Karpas-422 (cell line): ENCODE measurements at places on chromosomes 12 and 14.
A peak's percentile ranks its signal among the peaks of the same experiment; 100 is the strongest.

GRCh38 chr12:9872742-9873141 lies 3.6 kb upstream of the CLEC2B start:
- no peak for DNase-seq

DNA sequence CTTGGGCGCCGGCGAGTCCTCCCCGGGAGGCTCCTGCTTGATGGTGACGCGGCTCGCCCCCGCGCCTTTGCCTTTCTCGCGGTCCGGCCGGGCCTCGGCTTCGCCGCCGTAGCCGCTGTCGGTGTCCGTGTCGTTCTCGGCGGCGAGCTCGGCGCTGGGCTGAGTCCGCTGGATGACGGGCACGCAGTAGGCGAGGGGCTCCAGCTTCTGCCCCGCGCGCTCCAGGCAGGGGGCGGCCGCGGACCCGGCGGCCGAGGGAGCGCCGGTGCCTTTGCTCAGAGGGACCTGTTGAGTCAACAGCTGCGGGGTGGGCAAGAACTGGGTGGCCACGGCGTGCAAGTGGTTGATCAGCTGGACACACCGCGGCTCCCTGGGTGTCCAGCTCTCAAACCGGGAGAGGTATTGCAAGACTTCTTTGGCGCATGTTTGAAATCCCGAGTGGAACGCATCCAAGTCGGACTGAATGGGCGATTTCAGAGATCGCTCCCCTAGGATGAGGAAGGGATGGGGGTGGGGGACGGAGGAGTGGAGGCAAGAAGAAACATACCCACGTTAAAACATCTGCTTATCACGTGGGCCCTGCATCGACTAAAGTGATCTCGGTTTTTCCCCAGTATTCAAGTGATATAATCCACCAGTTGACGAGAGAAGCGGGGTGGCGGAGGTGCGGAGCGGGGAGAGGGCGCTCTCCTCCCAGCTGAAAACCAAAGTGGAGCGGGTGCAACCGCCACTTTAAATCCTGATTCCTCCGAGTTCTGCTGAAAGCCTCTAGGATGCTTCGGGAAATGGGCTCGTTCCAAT lies 2.0 kb downstream of the BHLHE41 start:
- no peak for DNase-seq

GRCh38 chr14:59200195-59200594 lies 11.7 kb downstream of the DAAM1 start:
- no peak for DNase-seq

- DNase-seq = no peak
These were observed 305.9 kb upstream of the AMIGO2 start for GRCh38 chr12:47385653-47386052.

DNA sequence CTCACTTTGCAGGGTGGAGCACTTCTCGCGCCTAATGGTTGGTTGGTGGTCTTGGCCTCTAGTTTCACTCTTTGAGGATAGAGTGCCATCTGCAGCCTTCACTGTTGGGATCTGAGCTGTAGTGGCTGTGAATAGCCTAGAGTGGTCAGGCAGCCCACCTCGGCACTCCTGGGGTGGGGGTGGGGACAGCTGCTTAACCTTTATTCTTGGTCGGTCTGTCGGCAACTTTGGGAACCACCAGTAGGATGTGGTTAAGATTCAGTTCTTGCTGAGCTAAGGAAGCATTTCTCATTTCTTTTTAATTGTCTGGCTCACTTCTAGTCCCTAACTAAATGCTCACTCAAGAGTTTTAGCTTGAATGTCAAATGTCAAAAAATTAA lies 21.1 kb downstream of the TMBIM6 start:
- DNase-seq = no peak

- no peak for DNase-seq
These were observed 1180.6 kb downstream of the VRK1 start for GRCh38 chr14:97977651-97978261.

- DNase-seq = peak; percentile 69
These were observed 88.4 kb upstream of the DYNC1H1 start for GRCh38 chr14:101875727-101876554.

DNA sequence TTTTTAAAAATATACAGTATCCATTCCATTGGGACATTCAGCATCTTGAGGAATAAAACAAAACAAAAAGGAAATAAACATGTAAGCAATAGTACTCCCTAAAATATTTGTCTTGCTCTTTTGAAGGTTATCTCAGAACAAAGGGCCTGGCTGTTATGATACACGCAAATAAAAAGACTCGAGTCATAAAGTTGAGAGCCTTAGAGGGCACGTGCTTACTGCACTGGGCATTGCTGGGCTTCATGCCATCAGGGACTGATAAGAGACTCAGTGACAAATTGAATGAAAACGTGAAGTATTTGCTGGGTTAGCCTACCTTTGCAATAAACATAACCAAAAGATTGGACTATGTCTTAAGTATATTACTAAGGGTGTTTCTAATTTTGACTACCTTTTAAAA lies 118.9 kb downstream of the SLC35F4 start:
- DNase-seq = no peak

GRCh38 chr12:76915361-76916169 lies 36.7 kb upstream of the CSRP2 start:
- DNase-seq = no peak

DNA sequence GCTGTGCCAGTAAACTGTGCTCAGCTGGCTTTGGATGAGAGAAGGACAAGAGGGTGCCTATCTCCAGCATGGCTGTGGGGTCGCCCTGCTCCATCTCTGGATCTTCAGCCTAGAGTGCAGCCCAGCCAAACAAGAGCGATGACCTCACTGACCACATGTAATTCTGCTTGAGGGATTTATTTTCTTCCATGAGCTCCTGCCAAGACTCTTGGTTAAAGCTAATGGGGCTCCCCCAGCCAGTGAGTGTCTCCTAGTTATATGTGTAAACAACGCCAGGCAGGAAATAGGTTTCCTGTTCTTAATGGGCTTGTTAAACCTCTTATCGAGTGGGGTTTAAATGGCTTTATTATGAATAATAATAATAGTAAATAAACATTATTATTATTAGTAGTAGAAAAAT lies 397.2 kb downstream of the NRXN3 start:
- no peak for DNase-seq

- peak; percentile 80 for DNase-seq
These were observed 554 bp upstream of the TSPAN31 start for GRCh38 chr12:57744194-57744776.

- peak; percentile 95 for DNase-seq
These were observed at the start of gene GLTP for GRCh38 chr12:109880043-109880931. Gene GLTP, minus strand, starts transcription at chr12:109880541. Its CDS starts 167 bp downstream, at chr12:109880374.

GRCh38 chr12:127310548-127310947 lies 956.4 kb upstream of the TMEM132C start:
- no peak for DNase-seq

DNA sequence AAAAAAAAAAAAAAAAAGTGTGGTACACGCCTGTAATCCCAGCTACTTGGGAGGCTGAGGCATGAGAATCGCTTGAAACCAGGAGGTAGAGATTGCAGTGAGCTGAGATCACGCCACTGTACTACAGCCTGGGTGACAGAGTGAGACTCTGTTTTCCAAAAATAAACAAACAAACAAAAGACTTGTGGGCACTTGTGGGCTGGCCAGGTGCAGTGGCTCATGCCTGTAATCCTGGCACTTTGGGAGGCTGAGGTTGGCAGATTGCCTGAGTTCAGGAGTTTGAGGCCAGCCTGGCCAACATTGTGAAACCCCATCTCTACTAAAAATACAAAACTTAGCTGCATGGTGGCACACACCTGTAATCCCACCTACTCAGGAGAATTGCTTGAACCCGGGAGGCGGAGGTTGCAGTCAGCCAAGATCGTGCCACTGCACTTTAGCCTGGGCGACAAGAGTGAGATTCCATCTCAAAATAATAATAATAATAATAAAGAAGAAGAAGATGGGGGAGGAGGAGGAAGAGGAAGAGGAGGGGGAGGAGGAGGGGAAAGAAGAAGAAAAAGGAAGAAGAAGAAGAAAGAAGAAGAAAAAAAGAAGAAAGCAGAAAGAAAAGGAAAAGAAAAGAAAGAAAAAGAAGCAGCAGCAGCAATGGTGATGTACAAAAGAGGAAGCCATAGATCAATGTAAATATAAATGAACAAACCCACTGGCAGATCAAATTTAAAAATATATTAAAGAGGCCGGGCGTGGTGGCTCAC lies 27.9 kb upstream of the CCNT1 start:
- DNase-seq = no peak

- no peak for DNase-seq
These were observed 11.1 kb downstream of the GALNT16 start for GRCh38 chr14:69270795-69271708.

DNA sequence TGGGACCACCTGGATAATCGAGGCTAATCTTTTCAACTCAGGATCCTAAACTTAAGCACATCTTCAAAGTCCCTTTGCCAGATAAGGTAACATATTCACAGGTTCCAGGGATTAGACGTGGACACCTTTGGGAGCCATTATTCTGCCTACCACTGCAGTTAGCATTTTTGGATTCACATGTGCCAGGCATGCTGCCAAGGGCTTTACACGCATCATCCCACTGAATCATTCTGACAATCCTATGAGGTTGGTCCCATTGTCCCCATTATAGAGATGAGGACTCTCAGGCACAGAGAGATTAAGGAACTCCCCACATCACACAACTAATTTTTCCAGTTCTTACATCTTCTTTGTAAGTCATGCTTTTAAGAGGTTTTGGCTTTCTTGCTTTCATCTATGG lies 34.5 kb downstream of the RTN1 start:
- no peak for DNase-seq

DNA sequence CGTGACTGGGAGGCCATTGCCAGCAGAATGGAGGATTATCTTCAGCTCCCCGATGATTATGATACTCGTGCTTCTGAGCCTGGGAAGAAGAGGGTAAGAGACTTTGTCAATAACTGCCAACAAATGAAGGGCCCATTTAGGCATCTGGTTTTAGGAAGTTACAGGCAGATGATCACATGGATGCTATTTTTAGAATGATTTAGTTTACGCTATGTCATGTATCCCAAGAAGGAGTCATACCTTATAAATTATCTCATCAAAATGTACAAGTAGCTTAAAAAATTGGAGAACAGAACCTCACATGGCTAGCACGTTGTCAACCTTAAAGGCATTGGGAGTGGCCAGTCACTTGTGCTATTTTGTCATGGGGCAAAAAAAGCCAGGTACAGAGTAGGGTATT lies 46.7 kb downstream of the PROX2 start:
- no peak for DNase-seq

DNA sequence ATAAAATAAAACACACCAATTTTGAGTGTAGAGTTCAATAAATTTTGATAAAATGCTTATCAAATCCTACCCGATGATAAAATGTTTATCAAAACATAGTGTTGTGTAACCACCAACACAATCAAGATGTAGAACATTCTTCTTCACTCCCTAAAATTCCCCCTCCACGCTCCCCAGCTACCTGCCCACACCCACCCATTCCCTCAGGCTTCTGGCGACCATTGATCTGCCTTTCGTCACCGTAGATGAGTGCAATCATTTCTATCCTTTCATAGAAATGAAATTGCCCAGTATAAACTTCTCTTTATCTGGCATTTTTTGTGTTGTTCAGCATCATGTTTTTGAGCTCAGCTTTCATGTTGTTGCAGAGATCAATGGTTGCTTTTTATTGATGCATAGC lies 90.7 kb upstream of the TBX3 start:
- DNase-seq = no peak

GRCh38 chr14:101961011-101961721 lies 3.2 kb upstream of the DYNC1H1 start:
- peak; percentile 95 for DNase-seq

GRCh38 chr12:100901266-100901665 lies 106.7 kb downstream of the ANO4 start:
- no peak for DNase-seq

GRCh38 chr12:15597125-15597830 lies 191.9 kb downstream of the EPS8 start:
- DNase-seq = no peak

DNA sequence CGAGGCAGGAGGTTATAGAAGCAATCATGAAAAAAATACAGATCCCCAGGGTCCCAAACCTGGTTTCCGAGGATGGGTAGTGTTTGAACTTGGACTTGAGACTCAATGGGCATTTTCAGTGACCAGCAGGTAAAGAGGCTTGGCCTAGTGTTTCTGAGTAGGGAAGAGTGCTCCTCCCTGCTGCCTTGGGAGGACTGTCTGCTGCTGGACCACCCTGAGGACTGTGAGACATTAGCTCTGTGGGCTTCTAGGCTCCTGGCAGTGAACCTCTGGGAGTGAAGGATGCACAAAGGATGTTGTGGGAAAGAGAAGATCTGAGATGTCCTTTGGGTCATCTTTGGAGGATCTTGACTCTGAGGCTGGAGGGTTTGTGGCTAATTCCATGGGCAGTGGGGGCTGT lies 30.5 kb downstream of the ANKRD9 start:
- DNase-seq = no peak

- DNase-seq = no peak
These were observed 54.4 kb upstream of the BTG1 start for GRCh38 chr12:92199819-92200576.

DNA sequence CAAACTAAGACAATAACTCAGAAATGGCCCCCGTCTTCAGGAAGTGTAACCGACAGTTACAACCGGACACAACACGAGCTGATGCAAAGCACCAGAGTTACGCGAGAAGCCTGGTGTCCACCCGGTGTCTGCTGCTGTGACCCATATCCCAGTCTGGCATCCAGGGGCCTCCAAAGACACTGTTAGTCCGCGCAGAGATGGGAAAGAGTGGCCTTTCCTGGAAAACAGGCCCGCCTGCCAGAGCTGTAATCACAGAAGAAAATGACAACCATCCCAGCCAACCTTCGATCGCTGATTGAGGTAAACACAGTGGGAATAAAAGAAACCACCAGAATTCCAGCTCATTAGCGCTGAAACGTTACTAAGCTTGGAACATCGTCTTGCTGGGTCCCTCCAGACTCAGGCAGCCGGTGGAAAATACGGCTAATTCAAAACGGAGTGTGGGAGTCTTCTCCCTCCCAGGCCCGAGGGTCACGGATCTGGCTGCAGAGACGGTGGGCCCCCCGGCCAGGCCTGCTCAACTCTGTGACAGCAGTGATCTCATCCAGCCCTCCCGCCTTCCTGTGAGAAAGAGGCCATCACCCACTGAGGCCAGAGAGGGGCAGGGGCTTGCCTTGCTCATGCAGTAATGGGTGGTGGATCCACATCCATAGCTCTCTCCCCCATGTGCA lies 273.9 kb upstream of the RTL1 start:
- no peak for DNase-seq

- peak; percentile 67 for DNase-seq
These were observed 10.5 kb downstream of the NTF3 start for GRCh38 chr12:5442251-5443006.

- DNase-seq = no peak
These were observed 47.7 kb downstream of the MVK start for GRCh38 chr12:109621211-109621694.

GRCh38 chr12:27534060-27534764 lies 10.2 kb downstream of the PPFIBP1 start:
- no peak for DNase-seq

- DNase-seq = no peak
These were observed 3.2 kb downstream of the SIX6 start for GRCh38 chr14:60512126-60512525.
